ENCODE measurements at places on chromosomes 5 and 9.

- DNase-seq, result no peak
Measured at GRCh38 chr9:87016681-87017080, 69.4 kb upstream of the GAS1 start.

DNA sequence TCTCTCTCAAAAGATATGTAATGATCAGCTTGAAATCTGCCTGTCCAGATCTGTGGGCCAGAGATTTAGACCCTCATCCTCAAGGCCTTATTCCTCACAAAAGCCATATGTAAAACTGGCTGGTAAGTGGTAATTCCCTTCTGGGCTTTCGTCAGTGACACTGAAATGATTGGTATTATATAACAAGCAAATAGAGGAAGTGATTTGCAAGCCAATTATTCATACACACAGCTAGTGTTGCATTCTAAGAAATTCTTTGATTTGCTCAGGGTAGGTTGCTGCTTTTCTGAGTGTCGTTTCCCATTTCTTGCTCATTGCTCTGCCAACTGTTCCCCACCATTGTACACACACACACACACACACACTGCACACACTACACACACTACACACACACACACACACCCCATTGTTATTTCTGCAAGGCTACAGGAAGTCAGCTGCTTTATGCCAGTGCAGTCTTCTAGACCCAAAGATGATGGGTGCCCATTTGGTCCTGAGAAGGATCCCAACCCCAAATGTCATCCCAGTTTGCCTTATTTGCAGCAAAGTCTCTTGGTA, 76.8 kb downstream of the PRLR start:
- no peak for DNase-seq

DNA sequence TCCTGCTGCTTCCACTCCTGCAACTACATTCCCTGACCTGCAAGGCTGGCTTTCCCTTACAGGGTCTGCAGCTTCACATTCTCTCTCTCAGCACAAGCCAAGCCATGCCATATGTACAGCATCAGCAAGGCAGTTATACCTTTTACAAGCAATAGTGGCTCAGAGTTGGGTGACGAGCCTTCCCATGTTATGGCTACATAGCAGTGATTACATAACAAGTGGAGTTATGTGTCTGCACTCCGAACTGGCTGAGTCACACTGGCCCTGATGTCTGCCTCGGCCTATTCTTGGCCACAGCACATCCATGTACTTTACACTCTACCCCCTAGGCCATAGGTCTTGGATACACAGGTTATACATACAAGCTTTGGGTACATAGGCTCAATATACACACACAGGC, 52.0 kb upstream of the SNCAIP start:
- no peak for DNase-seq

DNA sequence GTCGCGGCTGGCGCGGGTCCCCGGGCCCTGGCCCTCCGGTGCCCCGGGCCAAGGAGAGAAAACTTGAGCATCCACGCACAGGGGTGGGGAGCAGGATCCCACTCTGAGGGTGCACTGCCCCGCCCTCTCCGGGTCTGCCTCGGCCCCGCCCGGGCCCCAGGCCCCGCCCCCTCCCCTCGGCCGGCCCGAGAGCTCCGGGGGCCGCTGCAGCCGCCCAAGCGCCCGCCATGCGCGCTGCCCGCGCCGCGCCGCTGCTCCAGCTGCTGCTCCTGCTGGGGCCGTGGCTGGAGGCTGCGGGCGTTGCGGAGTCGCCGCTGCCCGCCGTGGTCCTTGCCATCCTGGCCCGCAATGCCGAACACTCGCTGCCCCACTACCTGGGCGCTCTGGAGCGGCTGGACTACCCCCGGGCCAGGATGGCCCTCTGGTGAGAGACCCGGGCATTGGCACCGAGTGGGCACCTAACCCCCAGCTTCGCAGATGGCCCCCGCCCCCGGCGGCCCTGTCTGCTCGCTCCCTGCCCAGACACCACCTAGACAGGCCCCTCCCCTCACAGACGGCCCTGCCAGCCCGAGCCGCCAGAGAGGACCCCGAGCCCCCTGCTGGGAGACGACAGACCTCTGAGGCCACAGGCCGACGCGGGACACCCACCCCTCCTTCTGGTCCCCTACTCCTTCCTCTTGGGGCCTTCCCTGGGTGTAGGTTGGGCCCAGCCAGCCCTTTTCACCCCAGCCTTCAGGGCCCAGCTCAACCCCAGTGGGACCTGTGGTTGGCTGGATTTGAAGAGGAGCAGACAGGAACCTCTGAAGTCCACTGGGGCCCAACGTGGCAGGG, at the start of gene CERCAM:
Gene CERCAM (plus strand): TSS at position 207 of the 831 bp plus-strand sequence. CDS start 21 bp downstream, at position 228.
- DNase-seq, result no peak

GRCh38 chr9:124285903-124286291, 28.1 kb downstream of the NEK6 start:
- DNase-seq, result no peak

- DNase-seq, result no peak
Measured at GRCh38 chr5:31410089-31410488, 121.8 kb downstream of the DROSHA start.

DNA sequence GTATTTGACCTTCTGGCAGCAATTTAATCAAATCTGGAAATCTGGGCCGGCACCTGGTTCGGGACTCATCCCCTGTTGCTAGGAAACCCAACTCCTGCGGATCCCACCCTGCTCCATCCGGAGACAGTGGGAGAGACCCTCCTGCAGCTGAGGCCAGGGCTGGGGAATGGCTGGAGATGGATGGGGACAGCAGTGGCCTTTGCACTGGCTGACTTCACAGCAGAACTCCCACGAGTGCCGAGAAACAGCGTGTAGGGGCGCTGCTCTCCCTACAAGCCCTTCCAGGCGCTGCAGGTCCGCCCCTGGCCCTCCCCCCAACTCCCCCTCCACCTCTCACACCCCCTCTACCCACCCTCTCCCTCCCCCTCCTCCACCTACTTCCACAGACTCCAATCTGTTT, 105.8 kb upstream of the PPP1R26 start:
- DNase-seq, result no peak

DNA sequence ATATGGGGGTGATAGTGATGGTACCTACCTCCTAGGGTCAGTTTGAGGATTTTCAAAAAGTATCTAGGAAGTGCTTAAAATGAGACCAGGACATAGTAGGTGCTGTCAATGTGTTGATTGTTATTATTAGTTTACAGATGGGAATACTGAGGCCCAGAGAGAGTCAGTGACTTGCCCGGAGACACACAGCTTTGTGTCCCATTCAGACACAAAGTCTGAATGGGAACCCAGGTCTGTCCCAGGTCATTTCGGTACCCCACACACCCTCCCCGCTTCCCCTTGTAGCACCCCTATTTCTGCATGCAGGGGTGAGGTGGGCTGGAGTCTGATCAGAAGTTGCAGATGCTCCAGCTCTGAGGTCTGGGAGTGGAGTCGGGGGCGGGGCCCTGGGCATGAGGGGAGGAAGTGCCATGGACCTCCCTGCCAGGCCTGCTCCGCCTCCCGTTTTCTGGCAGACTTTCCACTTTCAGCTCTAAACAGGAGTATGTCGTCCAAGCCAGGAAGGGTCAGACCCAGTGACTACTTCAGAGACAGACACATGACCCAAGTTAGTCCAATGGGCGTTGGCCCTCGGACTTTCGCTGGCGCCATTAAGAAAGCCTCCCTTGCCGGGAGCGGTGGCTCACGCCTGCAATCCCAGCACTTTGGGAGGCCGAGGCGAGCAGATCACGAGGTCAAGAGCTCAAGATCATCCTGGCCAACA, 3.2 kb upstream of the DBN1 start:
- DNase-seq, result no peak

- no peak for DNase-seq
Measured at GRCh38 chr5:149170299-149170698, 29.0 kb downstream of the ABLIM3 start.

DNA sequence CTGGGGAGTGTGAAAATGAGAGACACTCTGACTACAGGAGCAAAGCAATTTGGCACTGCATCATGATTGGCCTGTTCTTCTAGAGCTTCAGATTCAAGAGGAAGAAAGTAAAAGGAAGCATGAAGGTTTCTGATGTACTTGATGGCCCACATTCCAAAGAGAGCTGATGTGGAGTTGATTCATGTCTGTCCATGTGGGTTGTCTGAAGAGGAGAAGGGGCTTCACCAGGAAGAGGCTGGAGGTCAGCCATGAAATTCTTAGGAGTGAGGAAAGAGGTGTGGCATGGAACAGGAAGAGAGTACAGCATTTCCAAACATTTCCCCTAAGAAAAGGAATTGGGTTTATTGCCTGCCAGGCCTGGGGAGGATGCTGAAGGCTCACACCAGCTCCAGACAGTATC, 70.7 kb downstream of the PTCD2 start:
- no peak for DNase-seq

DNA sequence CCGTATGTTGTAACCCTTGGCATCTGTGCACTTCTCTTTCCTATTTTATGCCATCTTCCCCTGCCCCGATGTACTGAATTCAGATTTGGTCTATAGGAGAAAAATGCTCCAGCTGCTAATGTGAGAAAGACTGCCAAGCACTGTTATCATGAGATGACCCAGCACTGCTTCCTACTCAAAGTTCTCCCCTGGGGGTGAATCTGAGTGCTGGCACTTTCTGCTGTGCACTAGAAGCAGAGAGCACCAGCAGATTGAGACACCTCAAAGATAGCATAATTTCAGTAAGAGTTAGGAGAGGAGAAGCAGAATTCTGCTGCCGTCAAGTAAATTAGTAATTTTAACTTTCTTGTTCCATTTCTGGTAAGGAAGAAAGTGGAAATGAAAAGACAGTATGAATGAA, 92.8 kb upstream of the ACOT12 start:
- no peak for DNase-seq

GRCh38 chr9:131927091-131927490, 152.6 kb downstream of the MED27 start:
- DNase-seq, result no peak

GRCh38 chr5:36573438-36573837, 33.0 kb upstream of the SLC1A3 start:
- no peak for DNase-seq

DNA sequence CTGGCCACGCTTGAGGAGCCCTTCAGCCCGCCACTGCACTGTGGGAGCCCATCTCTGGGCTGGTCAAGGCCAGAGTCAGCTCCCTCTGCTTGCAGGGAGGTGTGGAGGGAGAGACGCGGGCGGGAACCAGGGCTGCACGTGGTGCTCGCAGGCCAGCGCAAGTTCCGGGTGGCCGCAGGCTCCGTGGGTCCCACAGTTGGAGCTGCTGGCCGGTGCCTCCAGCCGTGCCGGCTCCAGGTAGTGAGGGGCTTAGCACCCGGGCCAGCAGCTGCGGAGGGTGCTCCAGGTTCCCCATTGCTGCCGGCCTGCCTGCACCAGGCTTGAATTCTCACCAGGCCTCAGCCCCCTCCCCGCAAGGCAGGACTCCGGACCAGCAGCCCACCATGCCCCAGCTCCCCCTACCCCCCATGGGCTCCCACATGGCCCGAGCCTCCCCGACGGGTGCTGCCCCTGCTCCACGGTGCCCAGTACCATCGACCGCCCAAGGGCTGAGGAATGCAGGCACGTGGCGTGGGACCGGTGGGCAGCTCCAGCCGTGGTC, 192.8 kb upstream of the IZUMO3 start:
- no peak for DNase-seq

GRCh38 chr5:58024151-58024550, 435.7 kb downstream of the PLK2 start:
- DNase-seq, result no peak

DNA sequence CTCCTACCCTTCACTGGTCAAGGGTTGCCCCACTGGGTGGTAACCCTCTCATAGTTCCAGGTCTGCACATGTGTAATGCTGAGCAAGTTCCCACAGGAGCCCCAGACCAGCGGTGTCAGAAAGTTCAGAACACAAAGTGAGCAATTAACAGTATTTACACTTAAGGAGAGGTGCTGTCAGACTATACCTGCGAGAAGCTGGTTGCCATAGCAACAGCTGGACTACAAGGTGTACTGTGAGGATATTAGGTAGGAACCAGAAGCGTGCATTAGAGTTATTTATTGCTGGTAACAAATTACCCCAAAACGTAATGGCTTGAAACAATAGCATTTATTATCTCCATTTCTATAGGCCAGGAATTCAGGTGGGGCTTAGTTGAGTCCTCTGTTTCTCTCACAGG, 317.0 kb upstream of the RPS23 start:
- no peak for DNase-seq

- no peak for DNase-seq
Measured at GRCh38 chr9:87630266-87630665, 95.7 kb upstream of the CTSL start.

DNA sequence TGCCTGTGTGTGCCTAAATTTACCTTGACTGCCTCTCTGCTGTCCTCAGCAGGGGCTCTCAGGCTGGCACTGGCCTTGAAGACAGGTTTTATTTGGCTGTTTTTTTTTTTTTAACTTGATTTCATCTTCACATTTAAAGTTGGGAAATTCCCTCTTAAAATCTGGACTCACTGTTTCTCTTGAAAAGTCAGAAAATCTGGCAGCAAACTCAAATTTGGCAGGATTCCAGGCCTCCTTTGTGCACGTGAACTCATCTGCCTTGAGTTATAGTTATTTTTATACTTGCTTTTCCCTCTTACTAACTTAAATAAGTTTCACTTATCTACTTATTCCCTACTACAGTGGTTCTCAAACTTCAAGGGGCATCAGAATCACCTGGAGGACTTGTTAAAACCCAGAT, 118.4 kb upstream of the MAP3K1 start:
- no peak for DNase-seq

- DNase-seq, result no peak
Measured at GRCh38 chr5:114237766-114238165, 124.1 kb upstream of the KCNN2 start.

- no peak for DNase-seq
Measured at GRCh38 chr9:133971981-133972941, 19.9 kb downstream of the VAV2 start.

Measured in esophagus squamous epithelium (tissue), 5 donors.